ENCODE measurements at places on chromosomes 3 and 15.

- no peak for DNase-seq
These were observed 1.7 kb downstream of the ARL13B start for GRCh38 chr3:93981649-93982048.

DNA sequence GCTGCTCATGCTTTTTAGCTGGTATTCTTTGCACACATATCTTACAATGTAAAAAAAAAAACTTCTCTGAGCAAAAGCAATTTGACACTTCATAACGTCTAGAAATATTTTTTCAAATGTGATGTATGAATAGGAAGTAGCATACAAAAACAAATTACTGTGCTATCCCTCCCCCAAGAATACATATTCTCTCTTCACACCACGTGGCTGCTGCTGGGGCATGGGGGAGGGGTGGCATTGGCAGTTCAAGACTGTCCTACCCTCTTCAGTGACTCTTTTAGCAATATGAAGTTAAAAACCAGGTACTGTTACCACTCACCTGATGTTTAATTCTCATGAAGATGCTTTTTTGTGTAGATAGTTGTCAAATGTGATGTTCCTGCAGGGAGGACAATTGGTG, 85.6 kb downstream of the UBE2E2 start:
- no peak for DNase-seq

DNA sequence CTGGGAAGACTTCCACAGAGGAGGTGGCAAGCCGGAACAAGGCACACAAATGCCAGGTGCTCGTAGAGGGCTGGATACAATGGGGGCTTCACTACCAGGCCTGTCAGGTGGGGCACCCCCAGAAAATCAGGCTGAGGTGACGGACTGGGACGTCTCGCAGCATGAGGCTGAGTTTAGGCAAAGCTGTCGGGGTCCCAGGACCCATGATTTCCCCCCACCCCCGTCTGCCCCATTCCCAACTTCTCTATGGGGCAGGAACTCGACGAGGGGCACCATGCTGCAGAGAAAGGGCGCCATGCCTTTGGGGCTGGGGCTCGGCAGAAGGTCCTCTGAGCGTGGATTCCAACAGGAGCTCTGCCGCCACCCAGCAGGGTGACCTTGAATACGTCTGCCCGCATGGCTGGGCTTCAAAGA, 65.7 kb upstream of the HES1 start:
- DNase-seq, result no peak

DNA sequence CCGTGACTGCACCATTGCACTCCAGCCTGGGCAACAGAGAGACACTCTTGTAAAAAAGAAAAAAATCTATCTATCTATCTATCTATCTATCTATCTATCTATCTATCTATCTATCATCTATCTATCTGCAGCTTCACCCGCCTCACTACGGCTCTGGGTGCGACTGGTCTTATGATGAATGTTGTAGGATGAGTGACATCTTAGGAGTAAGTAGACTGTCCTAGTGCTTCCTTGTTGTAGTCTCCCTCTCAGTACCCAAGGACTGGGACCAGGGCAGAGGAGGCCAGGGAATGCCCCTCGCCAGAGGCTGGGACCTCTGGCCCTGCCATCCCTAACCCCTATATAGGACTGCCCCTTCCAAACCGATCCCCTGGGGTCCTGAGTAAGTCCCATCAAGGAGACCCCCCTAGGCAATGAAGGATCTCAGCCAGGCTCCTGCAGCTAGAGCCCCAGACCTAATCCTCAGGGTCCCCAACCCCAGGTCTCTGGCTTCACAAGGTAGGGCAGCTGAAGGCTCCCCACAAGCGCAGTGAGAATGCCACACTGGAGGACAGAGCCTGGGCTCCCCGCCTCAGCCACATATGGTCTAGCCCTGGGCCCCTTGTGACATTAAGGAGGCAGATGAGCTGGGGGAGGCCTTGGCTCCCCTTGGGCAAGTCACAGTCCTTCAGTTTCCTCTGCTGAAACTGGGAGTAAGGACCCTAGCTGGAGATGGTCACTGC, 879 bp upstream of the SEC13 start:
- no peak for DNase-seq

- DNase-seq, result peak; percentile 86
These were observed at the start of gene SFMBT1 for GRCh38 chr3:53045518-53046170. Gene SFMBT1 (minus strand): TSS chr3:53046073. CDS start chr3:52969128, 76,945 bp downstream.

GRCh38 chr15:78828920-78829319, 17.7 kb upstream of the ADAMTS7 start:
- DNase-seq, result no peak

GRCh38 chr3:114756506-114757279, 390.4 kb downstream of the ZBTB20 start:
- DNase-seq, result no peak

DNA sequence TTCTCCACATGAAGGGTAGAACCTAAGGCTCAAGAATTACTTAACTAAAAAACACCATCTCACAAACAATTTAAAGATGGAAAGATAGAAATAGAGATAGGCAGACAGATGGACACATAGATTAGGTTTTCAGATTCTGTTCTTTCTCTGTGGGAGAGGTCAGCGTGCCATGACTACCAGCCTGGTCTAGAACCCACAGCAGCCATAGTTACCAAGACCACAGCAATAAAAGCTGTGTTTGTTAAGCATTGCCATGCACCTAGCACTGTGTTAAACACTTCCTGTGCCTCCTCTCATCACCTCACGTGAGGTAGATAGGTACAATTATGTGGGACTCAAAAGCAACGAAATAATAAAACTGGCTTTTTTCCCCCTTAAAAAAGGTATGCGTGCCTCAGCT, 83.1 kb upstream of the TSEN2 start:
- DNase-seq, result no peak

DNA sequence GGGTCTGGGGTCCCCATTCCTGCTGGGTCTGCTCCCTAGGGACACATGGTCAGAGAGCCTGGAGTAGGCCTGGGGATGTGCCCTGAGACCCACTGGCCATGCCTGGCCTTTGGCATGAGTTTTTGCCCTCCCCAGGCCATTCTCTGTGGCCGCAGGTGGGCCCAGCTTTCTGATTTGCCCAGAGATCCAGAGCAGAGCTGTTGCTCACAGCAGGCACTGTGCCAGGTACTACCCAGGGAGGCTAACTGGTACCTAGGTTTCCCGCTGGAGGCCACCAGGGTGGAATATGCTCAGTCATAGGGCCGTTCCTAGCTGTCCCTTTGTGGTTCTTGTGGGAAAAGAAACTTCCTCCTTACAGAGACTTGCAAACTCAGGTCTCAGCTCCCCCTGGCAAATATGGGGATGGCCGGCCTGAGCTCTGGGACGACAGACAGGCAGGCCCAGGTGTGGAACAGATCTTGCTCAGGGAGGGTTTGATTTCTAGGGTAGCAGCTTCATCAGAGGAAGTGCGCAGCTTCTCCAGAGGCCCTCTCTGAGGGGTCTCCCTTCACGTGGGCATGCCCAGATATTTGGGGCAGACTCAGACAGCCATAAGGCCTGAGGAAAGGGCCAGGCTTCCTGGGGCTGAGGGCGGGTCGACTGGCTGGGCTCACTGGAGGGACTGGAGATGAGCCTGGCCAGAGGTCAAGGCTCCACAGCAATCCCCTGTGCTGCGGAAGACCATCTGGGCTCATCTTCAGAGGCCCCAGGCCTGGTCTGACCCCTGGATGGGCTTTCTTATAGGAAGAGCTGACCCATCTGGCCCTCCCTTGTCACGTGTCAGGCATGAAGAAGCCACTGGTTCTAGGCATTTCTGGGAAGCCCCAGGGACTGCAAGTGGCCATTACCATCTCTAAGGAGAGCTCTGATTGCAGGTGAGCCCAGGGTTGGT, 28.0 kb downstream of the ACAA1 start:
- no peak for DNase-seq

DNA sequence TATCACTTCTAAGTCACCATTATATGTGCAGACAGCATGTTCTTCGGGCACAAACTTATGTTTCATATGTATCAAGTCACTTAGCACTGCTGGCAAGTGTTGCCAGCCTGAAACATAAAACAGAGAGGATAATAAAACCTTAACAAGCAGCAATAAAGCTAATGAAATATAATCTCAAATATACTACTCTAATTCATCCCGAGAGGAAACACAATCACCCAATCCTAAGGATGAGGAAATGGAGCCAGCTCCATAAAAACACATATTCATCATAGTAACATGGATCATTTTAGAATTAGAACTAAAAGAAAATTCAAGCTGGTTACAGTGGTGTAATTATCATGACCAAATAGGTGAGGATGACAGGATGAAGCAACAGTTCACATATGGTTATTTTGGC, 1072.7 kb downstream of the EPHA3 start:
- DNase-seq, result no peak

DNA sequence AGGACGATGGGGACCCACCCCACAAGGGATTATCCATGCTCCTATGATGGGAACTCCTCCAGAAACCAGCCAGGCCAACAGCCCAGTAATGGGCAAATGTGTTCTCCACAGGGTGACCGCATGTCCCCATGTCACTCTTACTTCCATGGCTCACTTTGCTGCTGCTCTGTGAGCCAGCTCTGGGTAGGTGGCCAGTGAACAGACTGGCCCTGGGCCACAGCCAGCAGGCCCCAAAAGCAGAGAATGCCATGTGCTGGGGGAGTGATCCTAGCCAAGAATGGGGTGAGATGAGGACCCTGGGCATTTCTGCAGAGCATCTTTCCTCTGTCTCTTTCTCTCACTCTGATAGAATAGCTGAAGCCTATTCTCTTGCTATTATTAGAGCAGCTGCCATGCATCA, 391.4 kb downstream of the LRTM1 start:
- DNase-seq, result peak; percentile 74

Data from cerebellum (tissue), 4 donors.